RPMI7951 (cell line): ENCODE measurements at places on chromosomes 1 and 21. TPM values are rescaled to one million over a fixed set of nuclear protein-coding genes. Genes with fewer than 3 reads are reported as not detected.

GRCh38 chr1:221765527-221765926 lies 23.6 kb upstream of the DUSP10 start:
- DNase-seq: peak; percentile 37

DNA sequence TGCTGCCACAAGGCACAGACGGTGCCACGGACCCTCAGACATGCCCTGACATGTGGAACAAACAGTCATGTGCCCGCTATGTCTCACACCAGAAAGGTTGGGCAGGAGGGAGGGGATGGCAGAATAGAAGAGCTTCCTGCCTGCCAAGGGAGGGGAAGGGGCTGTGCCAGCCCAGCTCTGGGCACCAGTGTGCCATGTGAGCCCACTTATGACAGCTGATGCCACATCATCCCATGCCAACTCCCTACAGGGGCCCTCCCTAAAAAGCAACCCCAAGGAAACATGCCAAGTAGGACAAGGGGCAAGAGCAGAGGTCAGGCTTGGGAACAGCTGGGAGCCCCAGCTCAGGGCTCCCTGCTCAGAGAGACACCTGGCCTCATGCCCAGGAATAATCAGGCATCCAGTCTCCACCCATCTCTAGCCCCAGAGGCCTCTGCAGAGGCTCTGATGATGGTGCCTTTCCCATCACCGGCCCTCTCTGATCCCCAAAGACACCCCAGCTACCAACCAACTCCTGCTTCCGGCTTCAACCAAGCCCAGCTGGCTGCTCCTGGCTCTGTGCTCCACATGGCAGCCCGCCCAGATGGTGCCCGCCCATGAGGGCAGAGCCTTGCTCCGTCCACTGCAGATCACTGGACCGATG lies 10.3 kb downstream of the ADGRB2 start:
- DNase-seq: peak; percentile 69

- no peak for DNase-seq
Measured at GRCh38 chr1:243428617-243429342, 172.9 kb downstream of the SDCCAG8 start.

The AGT gene
- total RNA-seq: not detected in 2 replicates
